Vagina (tissue), 2 donors: ENCODE measurements at places on chromosomes 13 and 19.

DNA sequence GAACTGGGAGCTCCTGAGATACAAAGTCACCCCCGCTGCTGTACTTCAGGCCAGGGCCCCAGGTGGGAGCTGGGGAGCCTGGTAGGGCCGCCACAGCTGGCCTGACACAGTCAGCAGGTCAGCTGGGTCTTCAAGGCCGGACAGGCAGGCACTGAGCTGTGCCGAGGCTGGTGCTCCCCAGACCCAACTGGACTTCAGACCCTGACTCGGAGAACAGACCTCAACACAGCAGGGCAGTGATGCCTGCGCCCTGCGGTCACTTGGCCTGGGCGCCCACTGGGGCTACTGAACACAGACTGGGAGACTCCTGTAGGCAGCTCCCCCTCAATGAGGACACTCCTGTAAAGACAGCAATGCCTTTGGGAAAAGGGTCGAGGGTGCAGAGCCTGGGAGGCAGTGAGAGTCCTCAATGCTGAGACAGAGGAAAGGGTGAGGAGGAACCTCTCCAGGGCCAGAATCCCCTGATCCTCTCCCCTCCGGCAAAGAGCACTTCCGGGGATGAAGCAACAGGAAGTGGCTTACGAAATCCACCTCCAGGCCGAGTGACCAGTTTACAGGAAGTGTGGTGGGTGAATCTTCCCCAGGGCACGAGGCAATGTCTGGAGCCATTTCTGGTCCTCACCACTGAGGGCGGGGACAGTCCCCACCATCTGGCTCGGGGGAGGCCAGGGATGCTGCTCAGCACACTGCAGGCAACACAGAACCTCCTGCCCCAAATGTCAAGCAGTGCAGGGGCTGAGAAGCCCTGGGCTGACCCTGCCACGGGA, 40.8 kb upstream of the ISYNA1 start:
- no peak overlapping the region for H3K4me3 ChIP-seq
- peaks cover 71% of the 10 kb centered on the region for H3K4me1 ChIP-seq
- H3K36me3 ChIP-seq = no peaks in the 10 kb centered on the region
- no peaks in the 10 kb centered on the region for H3K27me3 ChIP-seq

- H3K4me3 ChIP-seq = no peak overlapping the region
- no peak for DNase-seq
- no peaks in the 10 kb centered on the region for H3K27me3 ChIP-seq
- H3K27ac ChIP-seq = no peak overlapping the region
These were observed 11.9 kb downstream of the SYCE2 start for GRCh38 chr19:12907166-12907565.

- H3K4me3 ChIP-seq = no peak overlapping the region
- H3K27me3 ChIP-seq = no peaks in the 10 kb centered on the region
- H3K4me1 ChIP-seq = no peaks in the 10 kb centered on the region
- H3K27ac ChIP-seq = peak overlapping the region; percentile 36
- H3K36me3 ChIP-seq = no peaks in the 10 kb centered on the region
These were observed 4.4 kb upstream of the SBK3 start for GRCh38 chr19:55549500-55550320.

DNA sequence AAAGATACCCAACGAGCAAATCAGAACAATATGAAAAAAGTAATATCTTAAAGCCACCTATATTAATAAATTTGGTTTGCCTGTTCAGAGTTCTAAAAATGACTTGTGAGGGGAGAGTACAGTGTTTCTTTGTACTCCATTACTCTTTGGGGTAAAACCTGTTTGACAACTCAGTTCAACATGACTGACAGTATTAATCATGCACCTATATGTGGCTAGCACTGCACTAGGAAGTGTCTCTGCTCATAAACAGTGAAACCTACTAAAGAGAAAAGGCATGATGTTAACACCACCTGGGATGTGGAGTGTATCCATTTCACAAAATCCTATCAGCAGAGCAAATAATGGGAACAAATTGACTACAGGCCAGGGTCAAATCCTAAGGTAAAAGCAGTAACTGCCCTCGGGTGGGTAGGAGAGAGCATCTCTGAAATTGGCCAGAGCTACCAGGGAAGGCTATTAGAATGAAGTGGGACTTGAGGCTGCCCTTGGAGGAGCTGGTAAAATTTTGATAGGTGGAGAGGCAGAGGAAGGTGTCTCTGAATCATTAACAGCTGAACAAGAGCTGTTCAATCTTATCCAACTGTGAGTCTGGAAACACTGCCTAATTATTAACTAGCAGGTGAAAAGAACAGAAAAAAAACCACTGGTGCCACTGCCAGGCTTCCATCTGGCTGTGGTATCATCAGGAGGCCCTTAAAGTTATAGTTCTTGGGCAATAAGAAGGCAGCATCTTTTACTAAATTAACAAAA, 365.1 kb downstream of the DNAJC15 start:
- DNase-seq = no peak
- no peak overlapping the region for H3K27ac ChIP-seq
- peaks cover 15% of the 10 kb centered on the region for H3K4me1 ChIP-seq
- H3K36me3 ChIP-seq = no peaks in the 10 kb centered on the region
- H3K27me3 ChIP-seq = no peaks in the 10 kb centered on the region
- H3K4me3 ChIP-seq = no peak overlapping the region

DNA sequence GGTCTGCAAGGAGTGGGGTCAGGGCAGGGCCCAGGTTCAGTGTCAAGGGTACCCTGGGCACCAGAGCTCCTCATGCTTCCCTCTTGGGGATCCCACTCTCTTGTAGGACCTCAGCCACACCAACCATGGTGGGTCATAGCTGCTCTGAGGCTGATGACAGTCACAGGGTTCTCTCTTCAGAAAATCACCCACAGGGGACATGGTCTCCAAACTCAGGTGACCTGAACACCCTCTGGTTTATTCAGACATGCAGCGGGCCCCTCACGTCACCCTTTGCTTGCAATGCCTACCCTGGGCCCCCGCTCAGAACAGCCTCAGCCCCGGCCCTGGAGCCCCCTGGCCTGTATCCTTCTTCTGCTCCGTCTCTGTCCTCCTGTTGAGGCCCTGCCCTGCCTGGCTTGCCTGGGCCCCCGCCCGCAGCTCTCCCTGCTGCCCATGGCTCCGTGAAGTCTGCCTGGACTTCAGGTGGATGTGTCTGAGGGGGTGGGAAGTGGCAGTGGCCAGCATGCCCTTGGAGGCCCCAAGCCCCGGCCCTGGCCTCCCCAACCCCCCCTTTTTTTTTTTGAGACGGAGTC, 20.4 kb downstream of the CHERP start:
- H3K27ac ChIP-seq = no peak overlapping the region
- H3K36me3 ChIP-seq = no peaks in the 10 kb centered on the region
- H3K4me1 ChIP-seq = no peaks in the 10 kb centered on the region
- H3K4me3 ChIP-seq = no peak overlapping the region
- no peak for DNase-seq
- H3K27me3 ChIP-seq = no peaks in the 10 kb centered on the region

- no peaks in the 10 kb centered on the region for H3K4me1 ChIP-seq
- DNase-seq = no peak
- no peaks in the 10 kb centered on the region for H3K27me3 ChIP-seq
- H3K4me3 ChIP-seq = no peak overlapping the region
- H3K27ac ChIP-seq = no peak overlapping the region
- H3K36me3 ChIP-seq = no peaks in the 10 kb centered on the region
These were observed 18.8 kb downstream of the FAM216B start for GRCh38 chr13:42800109-42800643.

DNA sequence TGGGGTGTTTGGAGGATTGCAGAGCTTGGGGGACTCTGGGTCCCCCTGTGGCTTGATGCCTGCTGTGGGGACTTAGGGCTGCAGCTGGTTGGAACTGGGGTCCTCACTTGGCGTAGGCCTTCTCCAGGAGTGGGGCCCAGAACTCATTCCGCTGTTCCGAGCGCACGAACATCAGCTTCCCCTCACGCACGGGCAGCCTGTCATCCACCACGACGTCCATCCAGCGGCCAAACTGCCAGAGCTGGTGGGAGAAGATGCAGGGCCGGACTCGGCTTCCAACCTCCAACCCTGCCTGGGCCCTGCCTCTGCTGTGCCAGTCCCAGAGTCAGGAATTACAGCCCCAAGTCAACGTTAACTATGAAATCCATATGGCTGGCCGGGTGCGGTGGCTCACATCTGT, 2.6 kb downstream of the CAPN12 start:
- no peak overlapping the region for H3K4me3 ChIP-seq
- no peaks in the 10 kb centered on the region for H3K27me3 ChIP-seq
- no peaks in the 10 kb centered on the region for H3K36me3 ChIP-seq
- peaks cover 17% of the 10 kb centered on the region for H3K4me1 ChIP-seq
- H3K27ac ChIP-seq = no peak overlapping the region

DNA sequence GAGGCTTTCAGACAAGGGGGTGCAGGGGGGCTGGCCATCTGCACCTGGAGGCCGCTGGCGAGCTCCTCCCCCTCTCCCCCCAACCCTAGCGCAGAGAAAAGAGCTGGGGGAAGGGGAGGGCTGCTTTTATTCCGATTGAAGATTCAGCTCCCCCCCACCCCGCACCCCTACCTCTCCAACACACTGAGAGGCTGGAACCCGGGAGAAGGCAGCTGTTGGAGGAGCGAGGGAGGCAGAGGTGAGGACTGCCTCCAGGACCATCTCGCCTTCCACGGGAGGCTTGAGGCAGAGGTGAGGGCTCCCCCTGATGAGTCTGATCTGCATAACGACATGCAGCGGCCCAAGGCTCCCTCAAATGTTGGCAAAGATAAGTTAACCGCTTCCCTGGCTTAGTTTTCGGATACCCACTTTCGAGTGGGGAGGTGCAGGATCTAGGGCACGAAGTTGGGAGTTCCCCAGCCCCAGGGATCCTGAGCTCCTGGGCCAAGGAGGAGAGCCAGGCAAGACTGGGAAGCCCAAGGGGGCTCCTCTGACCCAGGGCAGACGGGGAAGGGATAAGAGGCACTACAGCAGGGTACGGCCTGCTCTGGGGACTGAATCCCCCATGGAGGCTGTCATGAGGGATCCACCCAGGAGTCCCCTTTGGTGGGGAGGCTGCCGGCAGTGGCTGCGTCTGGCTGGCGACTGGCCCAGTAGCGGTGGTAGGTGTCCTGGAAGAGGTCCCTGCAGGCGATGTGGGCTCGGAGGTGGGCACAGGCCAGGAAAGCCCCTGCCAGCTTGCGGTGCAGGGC, 1.2 kb upstream of the NUMBL start:
- DNase-seq = no peak
- no peaks in the 10 kb centered on the region for H3K27me3 ChIP-seq
- no peaks in the 10 kb centered on the region for H3K36me3 ChIP-seq
- H3K4me3 ChIP-seq = peak overlapping the region; percentile 96
- H3K27ac ChIP-seq = peak overlapping the region; percentile 86

DNA sequence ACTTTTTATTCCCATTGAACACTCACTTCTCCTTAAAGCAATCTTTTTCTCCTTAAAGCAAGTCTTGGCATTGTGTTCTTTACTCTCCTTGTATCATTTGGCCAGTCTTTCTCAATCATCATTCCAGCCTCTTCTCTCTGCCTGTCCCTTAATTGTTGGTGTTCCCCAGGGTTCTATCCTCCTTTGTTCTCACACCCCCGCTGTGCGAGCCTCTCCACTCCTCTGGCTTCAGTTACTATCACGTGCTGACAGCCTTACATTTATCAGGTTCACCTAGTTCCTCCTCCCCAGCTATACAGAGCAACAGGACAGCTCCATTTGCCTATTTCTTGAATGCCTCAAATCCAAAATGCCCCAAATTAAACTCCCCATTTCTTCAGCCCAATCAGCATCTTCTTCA, 24.6 kb downstream of the CYSLTR2 start:
- no peaks in the 10 kb centered on the region for H3K4me1 ChIP-seq
- H3K4me3 ChIP-seq = no peak overlapping the region
- H3K27me3 ChIP-seq = no peaks in the 10 kb centered on the region
- no peak for DNase-seq

GRCh38 chr19:4971424-4971793, 2.5 kb downstream of the KDM4B start:
- peaks cover 67% of the 10 kb centered on the region for H3K4me1 ChIP-seq
- no peaks in the 10 kb centered on the region for H3K36me3 ChIP-seq
- H3K27ac ChIP-seq = peak overlapping the region; percentile 92
- DNase-seq = no peak
- H3K27me3 ChIP-seq = no peaks in the 10 kb centered on the region

GRCh38 chr13:111508164-111508870, 187.9 kb downstream of the TEX29 start:
- DNase-seq = no peak
- no peaks in the 10 kb centered on the region for H3K4me1 ChIP-seq
- H3K27ac ChIP-seq = no peak overlapping the region
- H3K4me3 ChIP-seq = no peak overlapping the region

DNA sequence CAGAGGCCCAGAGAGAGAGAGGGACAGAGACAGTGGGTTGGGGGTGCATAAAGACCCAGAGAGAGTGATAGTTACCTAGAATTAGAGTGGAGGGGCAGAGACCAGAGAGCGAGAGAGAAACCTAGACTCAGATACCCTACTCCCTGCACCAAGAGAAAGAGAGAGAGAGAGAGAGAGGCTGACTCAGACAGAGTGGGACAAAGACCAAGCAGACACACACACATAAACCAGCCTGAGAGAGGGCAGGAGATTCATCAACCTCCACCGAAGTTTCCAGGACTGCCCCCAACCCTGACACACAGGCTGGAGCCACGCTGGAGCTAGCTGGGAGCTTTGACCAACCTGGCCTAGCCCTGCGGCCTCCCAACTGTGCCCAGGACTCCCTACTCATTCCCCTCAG, 12.9 kb downstream of the SYT3 start:
- no peaks in the 10 kb centered on the region for H3K27me3 ChIP-seq
- H3K4me3 ChIP-seq = no peak overlapping the region
- H3K4me1 ChIP-seq = no peaks in the 10 kb centered on the region
- DNase-seq = no peak
- no peak overlapping the region for H3K27ac ChIP-seq

DNA sequence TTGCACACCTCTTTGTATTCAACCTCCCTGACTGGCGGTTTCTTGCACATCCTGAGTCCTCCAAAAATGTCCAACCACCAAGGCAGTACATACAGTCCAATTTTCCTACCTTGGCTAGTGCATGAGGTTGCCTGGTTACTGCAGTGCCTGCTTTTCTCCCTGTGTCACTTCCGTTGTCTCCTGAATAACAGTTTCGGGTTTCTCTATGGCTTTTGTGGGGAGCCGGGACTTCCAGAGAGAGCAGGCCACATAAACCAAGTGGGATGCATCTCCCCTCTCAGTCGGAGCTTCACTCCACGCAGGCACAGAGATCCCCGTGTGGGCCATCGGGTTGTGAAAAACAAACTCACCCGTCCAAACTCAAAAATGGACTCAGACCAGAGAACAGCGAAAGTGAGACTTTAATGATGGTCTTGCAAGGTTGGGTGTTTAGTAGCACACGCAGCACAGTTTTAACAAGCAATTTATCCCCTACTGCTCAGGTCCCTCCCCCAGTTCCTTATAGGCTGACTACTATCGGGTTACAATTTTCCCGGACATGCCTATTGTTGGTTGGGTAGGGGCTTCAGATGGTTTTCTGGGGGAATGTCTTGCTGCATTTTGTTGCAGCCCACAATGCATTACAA, 173.1 kb downstream of the POU4F1 start:
- no peak overlapping the region for H3K27ac ChIP-seq
- H3K36me3 ChIP-seq = no peaks in the 10 kb centered on the region
- H3K27me3 ChIP-seq = no peaks in the 10 kb centered on the region
- no peak for DNase-seq
- H3K4me3 ChIP-seq = no peak overlapping the region

- H3K4me3 ChIP-seq = no peak overlapping the region
- no peak overlapping the region for H3K27ac ChIP-seq
- no peaks in the 10 kb centered on the region for H3K36me3 ChIP-seq
- no peaks in the 10 kb centered on the region for H3K4me1 ChIP-seq
- DNase-seq = no peak
These were observed 12.7 kb downstream of the LAIR1 start for GRCh38 chr19:54352041-54352440.

GRCh38 chr19:27750391-27751043, 1462.4 kb downstream of the UQCRFS1 start:
- H3K36me3 ChIP-seq = no peaks in the 10 kb centered on the region
- no peaks in the 10 kb centered on the region for H3K4me1 ChIP-seq
- H3K27ac ChIP-seq = no peak overlapping the region
